ENCODE measurements at places on chromosomes 7 and 10.

GRCh38 chr10:2981361-2981801 is 86.0 kb upstream of the PFKP start:
- no peak for DNase-seq

GRCh38 chr7:29194206-29194593 is 375 bp upstream of the CHN2 start:
- DNase-seq: no peak

DNA sequence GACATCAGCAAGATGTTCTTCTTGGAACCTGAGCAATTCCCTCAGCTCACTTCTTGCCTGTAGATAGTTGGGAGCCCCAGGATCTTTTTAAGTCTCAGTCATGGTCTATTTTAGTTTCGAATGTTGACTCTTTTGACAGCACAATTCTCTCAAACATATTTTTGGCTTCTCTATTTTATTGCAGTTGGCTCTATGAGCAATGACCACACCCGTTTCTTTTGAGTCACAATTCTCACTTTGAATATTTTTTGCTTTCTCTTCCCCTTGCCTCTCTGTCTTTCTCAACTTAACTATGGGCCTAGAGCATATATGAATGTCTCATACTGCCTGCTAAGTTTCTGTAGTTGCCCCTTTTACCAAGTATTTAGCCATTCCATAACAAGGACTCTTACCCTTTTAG is 222.8 kb downstream of the PTN start:
- DNase-seq: no peak

- DNase-seq: no peak
These were observed 39.8 kb downstream of the ATOH7 start for GRCh38 chr10:68192113-68192512.

DNA sequence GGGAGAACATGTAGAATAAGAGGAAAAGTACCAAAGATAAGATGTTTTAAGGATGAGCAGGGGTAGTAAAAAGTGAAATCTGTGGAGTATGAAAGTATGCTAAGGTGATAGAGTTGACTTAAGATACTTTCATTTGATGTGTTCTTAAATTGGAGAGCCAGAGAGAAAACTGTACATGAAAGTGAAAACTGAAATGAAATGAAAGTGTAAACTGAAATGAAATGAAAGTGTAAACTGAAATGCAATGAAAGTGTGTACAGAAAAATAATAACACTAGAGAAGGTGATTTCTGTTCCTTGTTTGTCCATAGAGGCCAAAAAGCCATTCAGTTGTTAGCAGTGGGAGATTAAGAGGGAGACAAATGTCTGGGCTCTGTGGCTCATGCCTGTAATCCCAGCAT is 17.5 kb downstream of the AHR start:
- DNase-seq: no peak

DNA sequence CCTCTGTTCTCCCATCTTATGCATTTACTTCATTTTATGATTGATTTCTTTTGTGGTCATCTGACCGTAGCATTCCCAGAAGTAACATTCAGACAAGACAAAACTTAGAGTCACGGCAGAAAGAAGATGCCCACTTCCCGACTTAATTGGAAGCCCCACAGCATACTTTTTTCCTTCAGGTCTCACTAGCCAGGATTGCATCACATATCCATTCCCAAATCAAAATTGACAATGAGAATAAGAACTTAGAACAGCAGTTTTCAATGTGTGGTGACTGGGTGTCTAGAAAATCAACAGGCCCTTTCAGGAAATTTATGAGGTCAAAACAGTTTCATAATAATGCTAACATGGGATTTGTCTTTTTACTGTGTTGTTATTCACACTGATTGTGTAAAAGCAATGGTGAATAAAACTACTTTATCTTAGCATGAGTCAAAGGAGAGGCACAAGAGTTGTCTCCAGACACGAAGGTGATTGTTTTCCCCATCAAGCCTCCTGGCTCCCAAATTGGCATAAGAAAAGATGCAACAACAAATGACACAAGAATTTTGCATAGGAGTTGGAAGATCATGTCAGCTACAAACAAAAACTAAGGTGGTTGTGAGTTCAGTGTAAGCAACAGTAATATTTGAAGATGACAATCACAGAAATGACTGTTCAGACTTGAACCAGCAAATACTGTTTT is 493.9 kb downstream of the HTR7 start:
- DNase-seq: no peak

- DNase-seq: no peak
These were observed 738 bp downstream of the ETV1 start for GRCh38 chr7:13988731-13989125.

DNA sequence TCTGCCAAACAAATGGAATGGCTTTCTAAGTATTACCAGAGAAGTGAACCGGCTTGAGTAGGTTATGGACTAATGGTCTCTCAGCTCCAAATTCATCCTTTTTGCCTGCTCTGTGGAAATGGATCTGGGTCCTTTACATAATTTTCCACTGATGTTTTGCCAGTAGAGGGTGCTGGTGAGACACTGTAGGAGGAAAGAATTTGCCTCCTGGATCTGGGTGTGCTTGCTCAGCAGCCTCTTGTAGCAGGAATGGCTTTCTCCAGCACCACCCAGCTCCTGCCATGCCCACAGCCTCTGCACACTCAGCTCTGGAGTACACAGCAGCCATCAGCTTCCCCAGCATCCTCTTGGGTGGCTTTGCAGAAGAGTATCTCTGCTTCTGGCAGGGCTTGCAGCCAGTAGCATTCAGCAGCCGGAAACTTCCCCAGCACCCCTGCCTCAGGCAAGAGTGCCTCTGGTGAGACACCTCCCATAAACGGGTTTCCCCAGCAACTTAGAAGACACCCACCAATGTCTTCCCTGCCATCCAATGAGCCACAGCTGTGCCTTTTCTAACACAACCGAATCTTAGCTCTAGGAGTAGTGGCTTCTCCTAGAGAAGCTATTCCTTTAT is 235.0 kb upstream of the PLPP4 start:
- no peak for DNase-seq

DNA sequence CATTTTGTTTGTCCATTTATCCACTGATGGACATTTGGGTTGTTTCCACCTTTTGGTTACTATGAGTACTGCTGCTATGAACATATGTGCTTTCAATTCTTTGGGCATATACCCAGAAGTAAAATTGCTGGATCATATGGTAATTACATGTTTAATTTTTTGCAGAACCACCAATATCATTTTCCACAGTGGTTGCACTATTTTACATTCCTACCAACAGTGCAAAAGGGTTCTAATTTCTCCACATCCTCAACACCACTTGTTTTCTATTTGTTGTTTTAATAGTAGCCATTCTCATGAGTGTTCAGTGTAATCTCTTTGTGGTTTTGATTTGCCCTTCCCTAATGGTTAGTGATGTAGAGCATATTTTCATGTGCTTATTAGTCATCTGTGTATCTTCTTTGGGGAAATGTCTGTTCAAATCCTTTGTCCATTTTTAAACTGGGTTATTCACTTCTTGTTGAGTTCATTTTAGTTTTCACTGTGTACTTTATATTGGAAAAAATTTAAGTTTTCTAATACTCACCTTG is 101.9 kb downstream of the HIBADH start:
- no peak for DNase-seq

DNA sequence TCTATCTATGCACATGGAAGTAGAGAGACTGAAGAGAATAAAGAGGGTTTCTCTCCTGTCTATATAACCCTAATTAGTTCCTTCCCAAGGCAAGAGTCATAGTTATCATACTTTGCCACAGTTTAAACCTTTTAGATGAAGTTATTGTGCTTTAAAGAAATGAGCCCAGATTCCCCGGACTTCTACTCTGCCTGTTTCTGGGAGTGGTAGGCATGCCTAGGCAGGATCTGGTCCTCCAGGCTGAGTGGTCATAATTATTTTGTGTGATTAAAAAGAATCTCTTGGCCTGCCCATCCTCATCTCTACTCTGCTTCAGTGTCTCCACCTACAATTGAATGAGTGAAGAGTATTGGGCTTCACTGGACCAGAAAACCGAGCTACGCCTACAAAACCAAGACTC is 179.2 kb downstream of the IMMP2L start:
- no peak for DNase-seq

Measured in activated T-helper 2 cell treated with anti-CD3 and anti-CD28 coated beads, Interferon-gamma antibody, Interleukin-2, Interleukin-4, amounts not matched to agents 10 μg/mL and 5 μg/mL and 100 μg/mL, durations not matched to agents 14 hours and 24 hours and 36 hours (primary cell).